ENCODE measurements at places on chromosomes 7 and 10.

DNA sequence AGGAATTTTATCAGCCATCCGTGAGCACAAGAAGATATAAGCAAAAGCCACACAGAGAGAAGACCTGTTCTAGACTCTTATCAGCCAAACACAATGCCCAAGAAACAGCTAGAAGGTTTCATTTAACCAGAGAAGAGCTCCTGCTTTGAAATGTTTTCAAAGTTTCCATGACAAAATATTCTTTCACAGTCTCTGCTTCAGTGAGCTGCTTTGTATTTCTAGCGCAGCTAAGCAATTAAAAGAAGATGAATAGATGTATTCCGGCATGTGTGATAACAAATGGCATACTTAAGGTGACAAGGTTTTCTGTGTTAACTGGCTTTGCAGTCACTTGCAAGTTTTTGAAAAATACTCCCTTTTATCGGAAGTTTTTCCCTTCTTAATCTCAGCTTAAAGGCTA, 78.9 kb upstream of the NXPH1 start:
- no peak for DNase-seq

DNA sequence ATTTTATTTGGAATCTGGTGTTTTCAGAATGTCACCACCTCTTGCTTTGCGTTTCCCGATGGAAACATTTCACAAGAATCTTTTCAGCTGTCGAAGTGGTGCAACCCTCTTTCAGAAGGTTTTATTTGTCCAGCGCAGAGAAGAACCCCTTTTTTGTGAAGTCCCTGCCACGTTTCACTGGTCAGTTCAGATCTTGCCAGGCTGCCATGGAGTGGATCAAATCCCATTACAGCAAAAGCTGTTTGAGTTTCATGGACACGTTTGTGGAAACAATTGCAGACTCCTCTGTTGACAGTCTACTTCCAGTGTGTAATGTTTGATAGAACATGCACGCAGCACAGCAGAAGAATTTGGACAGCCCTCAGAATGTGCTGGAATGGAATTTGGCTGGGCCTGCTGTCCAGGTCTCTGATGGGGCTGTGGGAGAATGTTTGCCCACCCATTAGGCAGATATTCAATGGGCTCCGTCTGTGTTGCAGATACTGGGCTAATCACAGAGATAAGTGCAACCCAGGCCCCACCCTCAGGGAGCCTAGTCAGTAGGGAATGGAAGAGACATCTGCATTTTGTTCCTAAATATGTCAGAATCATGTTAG, 143.2 kb downstream of the GRK5 start:
- DNase-seq, result peak; percentile 32

GRCh38 chr10:96556003-96556402, 30.8 kb downstream of the TM9SF3 start:
- DNase-seq, result peak; percentile 4

- DNase-seq, result no peak
Measured at GRCh38 chr7:88239852-88240251, 20.0 kb upstream of the SRI start.

DNA sequence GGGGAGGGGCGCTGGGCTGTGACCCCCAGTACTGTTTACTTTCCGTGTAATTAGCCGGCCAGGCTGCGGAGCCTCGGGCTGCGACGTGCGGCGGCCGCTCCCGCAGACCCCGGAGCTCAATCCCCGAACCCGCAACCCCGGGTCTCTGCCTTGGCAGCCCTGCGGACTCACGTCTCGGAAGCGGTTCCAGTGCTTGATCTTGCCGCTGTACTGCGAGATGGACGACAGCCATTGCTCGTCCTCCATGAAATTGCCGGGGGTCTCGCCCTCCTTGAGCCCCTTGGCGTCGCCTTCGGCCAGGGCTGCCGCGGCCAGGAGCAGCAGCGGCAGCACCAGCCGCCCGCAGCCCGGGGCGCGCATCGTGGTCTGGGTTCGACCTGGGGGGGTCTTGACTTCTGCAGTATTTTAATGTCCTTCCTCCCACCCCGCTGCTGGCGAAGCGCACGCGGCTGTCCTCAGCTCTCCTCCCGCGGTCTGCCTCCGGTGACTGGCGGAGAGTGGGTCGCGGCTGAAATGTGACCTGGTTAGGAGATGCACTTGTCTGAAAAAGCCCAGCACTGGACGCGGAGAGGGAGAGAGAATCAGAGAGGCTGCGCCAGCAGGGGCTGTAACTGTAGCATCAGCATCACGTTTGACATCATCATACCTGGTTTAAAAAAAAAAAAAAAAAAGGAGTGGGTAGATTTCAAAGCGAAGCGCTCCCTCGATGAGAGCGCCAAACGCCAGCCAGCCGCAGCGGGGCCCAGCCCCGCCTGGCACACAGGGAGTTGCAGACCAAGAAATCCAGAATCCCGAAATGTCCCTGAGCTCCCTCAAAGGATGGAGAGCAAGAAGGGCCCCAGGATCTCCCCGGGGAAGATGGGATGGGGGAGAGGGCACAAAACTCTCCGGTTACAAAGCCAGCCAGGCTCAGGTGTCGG, at the start of gene SPOCK2:
TSS of gene SPOCK2 (minus strand) at position 583 of the 920 bp plus-strand sequence. CDS start at position 360, 223 bp downstream.
- DNase-seq, result no peak

GRCh38 chr10:44998146-44998631, 2.5 kb upstream of the ZNF22 start:
- no peak for DNase-seq

DNA sequence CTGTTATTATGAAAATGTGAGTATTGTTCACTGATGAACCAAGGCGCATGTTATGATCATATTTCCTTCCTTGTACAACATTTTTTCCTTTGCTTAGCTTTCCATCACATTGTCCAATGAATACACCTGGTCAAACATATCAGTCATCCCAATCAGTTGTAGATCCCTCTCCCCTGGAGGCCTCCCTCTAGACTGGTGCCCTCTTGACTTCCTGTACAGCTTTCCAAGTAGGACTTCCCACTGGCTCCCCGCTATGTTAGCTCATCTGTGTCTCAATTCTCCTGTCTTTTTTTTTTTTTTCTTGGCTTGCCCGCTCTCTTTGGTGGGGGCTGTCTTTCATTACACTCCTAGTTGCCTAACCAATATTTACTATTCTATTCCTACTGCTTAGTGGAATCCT, 214.2 kb upstream of the NPY start:
- no peak for DNase-seq

GRCh38 chr7:39721919-39722597, 98.7 kb downstream of the RALA start:
- DNase-seq, result no peak

DNA sequence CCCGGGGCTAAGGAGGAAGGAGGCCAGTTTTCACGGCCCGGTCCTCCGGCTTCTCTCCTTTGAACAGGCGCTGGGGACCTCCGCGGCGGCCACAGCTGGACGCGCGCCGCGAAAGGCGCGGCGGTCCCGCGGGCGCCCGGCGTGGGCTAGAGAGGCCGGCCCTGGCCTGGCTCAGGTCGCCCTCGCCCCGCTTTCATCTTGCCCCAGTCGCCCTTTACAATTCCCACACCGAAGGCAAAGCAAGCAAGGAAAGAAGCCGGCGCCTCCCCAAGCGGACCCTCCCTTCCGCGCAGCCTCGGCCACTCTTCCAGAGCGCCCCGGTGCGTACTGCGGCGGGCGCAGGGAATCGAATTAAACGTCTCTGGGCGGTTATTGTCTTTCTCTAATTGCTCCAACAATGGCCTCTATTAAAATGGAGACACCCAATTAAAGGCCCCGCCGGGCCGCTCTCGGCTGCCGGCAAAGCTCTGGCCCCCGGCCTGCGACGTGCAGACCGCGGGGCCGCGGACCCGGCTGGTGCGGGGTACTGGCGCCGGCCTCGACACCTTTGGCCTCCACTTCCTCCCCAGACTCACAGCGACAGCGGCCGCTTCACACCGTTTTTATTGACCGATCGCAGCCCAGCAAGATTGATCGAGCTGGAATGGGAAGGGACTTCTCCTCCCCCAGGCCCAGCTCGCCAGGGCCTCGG, 4.5 kb upstream of the GATA3 start:
- DNase-seq, result no peak

DNA sequence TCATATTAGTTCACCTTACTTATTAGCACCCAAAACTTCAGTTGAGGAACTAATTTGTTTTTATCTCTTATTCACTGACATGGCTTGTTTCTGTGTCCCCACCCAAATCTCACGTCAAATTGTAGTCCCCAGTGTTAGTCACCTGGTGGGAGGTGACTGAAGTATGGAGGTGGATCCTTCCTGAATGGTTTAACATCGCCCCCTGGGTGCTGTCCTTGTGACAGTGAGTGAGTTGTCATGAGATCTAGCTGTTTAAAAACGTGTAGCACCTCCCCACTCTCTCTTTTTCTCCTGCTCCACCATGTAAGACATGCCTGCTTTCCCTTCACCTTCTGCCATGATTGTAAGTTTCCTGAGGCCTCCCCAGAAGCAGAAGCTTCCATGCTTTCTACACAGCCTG, 75.0 kb upstream of the HECTD2 start:
- no peak for DNase-seq

DNA sequence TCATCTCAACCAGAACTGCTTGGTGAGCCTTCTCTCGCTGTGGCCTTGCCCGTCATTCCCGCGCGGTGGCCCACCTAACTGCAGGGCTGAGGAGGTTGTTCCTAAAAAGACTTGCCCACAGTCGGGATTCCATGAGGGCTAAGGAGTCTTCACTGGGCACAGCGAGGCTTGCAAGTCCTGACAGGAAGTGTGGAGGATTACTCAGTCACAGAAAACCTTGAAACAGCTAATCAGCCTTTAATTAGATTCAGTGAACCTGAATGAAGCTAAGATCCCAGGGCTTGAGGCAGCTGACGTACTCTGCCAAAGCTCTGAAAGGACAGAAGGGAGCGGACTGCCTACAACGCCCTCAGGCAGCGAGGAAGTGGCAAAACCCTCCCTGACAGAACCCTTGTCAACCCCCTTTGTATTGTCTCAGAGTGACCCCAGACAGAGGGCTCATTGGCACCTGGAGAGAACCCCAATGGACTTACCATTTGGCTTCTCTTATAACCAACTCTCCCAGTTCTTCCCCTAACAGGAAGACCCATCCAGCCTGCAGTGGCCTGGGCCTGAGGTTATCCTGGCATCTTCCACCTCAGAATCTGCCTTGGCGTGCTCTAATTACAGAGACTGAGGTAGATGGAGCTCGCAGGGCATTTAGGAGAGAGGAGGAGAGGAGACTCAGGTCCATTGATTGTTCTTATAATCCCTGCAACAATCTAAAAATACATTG, 2.5 kb upstream of the LAMB4 start:
- peak; percentile 18 for DNase-seq

DNA sequence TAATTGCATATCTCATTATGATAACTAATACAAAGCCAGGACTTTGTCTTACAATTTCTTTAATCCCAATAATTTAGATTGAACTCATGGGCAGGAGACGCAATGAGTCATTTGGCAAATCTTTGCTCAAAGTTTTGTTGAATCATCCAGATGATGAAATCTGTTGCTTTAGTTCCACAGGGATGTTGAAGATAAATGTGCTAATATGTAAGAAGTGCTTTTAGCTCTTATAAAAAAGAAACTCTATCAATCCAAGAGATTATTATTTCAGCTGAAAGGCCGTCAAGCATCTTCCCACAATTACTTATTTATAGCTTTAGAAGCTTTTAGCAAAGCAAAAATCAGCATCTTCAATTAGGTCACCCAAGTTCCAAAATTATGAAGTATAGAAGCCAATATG, 36.8 kb upstream of the ANK3 start:
- peak; percentile 90 for DNase-seq

DNA sequence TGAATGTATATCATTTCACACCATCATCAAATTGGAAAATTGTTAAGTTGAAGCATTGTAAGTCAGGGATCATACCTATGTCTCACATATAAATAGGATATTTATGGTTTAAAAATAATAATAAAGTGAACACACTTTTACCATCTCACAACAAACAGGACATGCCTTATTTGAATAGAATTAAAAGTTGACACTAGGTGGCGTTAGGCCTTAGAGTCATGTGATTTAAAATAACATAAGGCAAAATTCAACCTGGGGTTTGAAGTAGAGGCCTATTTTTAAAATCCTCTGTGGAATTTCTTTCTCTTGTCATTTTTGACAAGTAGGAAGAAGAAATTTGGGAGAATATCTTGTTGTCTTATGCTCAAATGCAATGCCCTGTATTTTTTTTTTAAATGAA, 184.7 kb upstream of the PCDH15 start:
- peak; percentile 5 for DNase-seq

GRCh38 chr10:110857265-110858171, 14.2 kb upstream of the PDCD4 start:
- DNase-seq, result peak; percentile 28

DNA sequence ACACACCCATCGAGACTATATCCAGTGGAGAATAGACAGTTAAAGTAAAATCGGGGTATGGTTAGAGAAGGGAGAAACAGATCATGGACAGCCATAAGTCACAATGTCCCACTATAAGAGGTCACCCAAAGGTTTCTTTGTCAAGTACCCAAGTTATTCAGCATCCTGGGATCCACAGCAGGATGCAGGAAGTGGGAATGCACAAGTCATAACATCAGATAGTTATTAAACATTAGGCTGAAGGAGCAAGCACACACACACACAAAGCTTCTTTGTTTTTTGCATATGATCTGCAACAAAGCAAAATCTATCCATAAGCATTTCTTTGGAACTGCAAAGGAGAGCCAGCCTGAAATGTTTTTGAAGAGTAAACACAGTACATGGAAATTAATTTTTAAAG, 111.6 kb downstream of the NOC3L start:
- DNase-seq, result no peak

GRCh38 chr10:133062085-133062484, 25.6 kb upstream of the ADGRA1 start:
- DNase-seq, result no peak

- peak; percentile 82 for DNase-seq
Measured at GRCh38 chr10:73848821-73849489, 25.4 kb downstream of the CAMK2G start.

- no peak for DNase-seq
Measured at GRCh38 chr10:51547941-51548340, 151.5 kb downstream of the CSTF2T start.

DNA sequence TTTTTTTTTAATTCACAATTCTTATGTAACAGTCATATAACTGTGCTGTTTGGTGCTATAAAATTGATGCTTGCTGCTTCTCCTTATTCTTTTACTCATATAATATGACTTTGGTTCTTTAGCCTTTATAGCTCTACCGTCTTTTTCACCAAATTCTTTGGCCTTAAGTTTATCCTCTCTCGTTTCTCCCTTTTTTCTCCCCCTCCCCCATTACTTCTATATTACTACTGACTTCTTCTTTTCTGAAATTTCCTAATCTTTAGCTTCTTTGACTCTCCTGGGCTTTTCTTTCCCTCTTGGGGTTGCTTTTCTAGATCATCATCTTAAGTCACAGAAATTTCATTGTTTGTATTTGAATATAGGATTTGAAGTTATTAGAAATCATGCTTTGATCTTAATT, 3.8 kb downstream of the BCCIP start:
- DNase-seq, result no peak

DNA sequence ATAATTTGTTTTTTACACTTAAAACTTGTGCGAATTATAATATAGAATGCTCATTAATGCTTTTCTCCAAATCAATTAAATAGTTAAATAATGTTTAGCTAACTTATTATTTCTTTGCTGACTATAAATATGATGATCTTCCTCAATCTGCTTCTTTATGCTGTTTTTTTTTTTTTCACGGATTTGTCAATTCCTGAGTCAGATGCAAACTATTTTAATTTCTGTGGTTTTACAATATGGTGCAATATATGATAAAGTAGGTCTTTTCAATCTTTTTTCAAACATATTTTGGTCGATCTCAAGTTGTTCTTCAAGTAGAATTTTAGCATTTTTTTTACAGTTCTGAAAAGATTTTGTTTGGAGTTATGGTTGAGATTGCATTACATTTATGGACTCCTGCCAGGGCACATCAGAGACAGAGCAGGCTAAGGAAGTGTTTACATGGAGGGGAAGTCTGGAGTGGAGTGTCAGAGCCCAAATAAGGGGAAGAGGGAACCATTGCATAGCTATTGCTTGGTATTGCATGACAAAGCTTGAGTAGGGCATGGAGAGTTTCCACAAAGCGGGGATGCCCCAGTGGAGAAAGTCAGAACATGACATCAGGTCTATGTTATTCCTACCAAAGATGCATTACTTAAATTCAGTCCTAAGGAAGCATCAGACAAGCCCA, 204.4 kb downstream of the OTUD1 start:
- peak; percentile 84 for DNase-seq
